ENCODE measurements at places on chromosomes 2 and 18. TPM values are rescaled to one million over a fixed set of nuclear protein-coding genes. Genes with fewer than 3 reads are reported as not detected.

The CCDC85A gene
- total RNA-seq = 0.22 TPM

The DRC1 gene
- total RNA-seq = not detected

DNA sequence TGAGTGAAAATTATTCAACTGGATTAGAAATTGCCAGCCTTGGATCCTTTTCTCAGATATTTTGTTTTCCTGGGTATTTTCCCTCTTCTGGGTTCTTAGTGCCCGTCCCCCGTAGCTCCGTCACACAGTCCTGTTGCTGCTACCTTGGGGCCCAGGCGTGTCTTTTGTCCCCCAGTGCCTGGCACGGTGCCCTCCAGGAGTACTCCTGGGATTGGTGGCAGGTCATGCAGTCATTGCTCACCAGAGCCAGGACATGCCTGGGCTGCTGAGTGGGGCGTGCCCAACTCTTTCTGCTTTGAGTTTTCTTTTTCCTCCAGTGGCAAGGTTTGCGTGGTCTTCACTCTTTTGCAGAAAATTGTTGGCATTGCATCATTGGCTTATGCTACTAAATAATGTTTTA, 275.2 kb downstream of the AGAP1 start:
- no peak overlapping the region for H3K4me3 ChIP-seq
- H3K36me3 ChIP-seq = peaks cover 9% of the 10 kb centered on the region
- DNase-seq = no peak
- peaks cover 16% of the 10 kb centered on the region for H3K4me1 ChIP-seq
- H3K27ac ChIP-seq = peak overlapping the region; percentile 38
- no peaks in the 10 kb centered on the region for H3K27me3 ChIP-seq

DNA sequence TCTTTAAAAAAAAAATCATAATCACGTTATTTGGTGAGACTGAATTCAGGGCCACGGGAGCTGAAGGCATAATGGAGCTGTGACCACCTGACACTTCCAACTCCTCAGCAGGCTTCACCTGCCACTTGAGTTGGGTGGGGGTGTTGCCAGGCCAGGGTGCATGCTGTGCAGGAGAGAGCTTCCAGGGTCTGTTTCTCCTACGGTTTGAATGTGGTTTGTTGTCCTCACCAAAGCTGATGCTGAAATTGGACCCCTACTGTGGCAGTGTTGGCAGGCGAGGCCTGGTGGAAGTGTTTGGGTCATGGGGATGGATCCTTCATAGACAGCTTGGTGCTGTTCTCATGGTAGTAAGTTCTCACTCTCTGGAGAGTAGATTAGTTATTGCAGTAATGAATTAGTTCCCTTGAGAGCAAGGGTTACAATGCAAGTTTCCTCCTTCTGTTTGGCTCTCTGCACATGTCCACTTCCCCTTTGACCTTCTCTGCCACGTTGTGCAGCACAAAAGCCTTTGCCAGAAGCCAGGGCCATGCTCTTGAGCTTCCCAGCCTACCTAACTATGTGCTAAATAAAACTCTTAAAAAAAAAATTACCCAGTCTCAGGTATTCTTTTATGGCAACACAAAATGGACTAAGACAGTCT, 38.3 kb upstream of the ANKRD44 start:
- H3K4me1 ChIP-seq = no peaks in the 10 kb centered on the region
- DNase-seq = no peak

GRCh38 chr18:78912336-78912735, 67.3 kb upstream of the SALL3 start:
- no peak overlapping the region for H3K27ac ChIP-seq
- H3K27me3 ChIP-seq = no peaks in the 10 kb centered on the region
- H3K36me3 ChIP-seq = peaks cover 4% of the 10 kb centered on the region
- no peaks in the 10 kb centered on the region for H3K4me1 ChIP-seq

DNA sequence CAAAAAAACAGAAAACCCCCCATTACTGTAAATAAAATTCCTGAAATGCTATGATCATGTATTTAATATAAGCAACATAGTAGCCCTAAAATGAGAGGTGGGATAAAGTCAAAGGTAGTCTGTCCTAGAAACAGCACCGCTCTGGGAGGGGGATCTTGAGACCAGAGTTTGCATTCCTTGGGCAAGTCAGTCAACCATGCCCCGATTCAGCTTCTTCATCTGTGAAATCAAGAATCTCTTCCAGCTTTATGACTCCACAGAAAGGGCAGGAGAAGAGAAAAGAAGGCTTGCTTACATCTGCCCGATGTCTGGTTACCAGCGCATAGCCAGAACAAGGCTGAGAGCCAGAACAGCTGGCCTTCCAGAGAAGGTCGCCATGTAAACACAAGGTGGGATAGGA, 2.1 kb upstream of the FBLN7 start:
- peaks cover 15% of the 10 kb centered on the region for H3K4me1 ChIP-seq
- H3K27me3 ChIP-seq = peaks cover 49% of the 10 kb centered on the region
- DNase-seq = no peak
- no peak overlapping the region for H3K27ac ChIP-seq
- no peaks in the 10 kb centered on the region for H3K36me3 ChIP-seq
- no peak overlapping the region for H3K4me3 ChIP-seq

GRCh38 chr2:15729709-15730544, 138.3 kb downstream of the DDX1 start:
- no peaks in the 10 kb centered on the region for H3K27me3 ChIP-seq
- no peaks in the 10 kb centered on the region for H3K36me3 ChIP-seq
- H3K27ac ChIP-seq = no peak overlapping the region
- DNase-seq = no peak
- H3K4me3 ChIP-seq = no peak overlapping the region

DNA sequence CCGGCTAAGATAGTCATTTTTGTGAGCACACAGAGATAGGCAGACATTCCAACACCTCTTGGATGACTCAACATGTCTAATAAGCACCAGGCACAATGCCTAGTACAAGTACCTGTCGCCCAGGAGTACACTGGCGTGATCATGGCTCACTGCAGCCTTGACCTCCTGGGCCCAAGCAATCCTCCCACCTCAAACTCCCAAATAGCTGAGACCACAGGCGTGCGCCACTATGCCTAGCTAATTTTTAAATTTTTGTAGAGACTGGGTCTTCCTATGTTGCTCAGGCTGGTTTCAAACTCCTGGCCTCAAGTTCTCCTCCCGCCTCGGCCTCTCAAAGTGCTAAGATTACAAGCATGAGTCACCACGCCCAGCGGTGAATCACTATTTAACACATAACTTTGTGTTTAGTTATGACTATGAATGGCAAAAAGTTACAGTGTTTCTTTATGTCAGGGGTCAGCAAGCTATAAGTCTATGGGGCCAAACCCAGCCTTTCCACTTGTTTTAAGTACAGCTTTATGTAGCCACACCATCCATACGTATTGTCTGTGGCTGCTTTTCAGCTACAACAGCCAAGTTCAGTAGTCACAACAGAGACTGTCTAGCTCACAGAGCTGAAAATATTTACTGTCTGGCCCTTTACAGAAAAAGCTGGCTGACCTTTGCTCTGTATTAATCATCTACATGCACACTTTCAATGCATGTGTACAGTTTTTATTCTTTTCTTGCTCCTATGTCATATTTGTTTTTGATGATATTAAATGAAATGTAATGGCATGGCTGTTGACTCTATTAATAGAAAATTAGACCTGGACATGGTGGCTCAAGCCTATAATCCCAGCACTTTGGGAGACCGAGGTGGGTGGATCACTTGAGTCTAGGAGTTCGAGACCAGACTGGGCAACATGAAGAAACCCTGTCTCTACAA, 18.7 kb downstream of the ORC2 start:
- H3K27me3 ChIP-seq = no peaks in the 10 kb centered on the region
- peaks cover 57% of the 10 kb centered on the region for H3K36me3 ChIP-seq
- H3K27ac ChIP-seq = no peak overlapping the region
- H3K4me1 ChIP-seq = no peaks in the 10 kb centered on the region
- no peak for DNase-seq
- no peak overlapping the region for H3K4me3 ChIP-seq

- DNase-seq = no peak
- H3K36me3 ChIP-seq = no peaks in the 10 kb centered on the region
- no peak overlapping the region for H3K4me3 ChIP-seq
- H3K4me1 ChIP-seq = peaks cover 26% of the 10 kb centered on the region
- no peaks in the 10 kb centered on the region for H3K27me3 ChIP-seq
Observed at GRCh38 chr18:5457462-5457957, 86.3 kb downstream of the EPB41L3 start.

DNA sequence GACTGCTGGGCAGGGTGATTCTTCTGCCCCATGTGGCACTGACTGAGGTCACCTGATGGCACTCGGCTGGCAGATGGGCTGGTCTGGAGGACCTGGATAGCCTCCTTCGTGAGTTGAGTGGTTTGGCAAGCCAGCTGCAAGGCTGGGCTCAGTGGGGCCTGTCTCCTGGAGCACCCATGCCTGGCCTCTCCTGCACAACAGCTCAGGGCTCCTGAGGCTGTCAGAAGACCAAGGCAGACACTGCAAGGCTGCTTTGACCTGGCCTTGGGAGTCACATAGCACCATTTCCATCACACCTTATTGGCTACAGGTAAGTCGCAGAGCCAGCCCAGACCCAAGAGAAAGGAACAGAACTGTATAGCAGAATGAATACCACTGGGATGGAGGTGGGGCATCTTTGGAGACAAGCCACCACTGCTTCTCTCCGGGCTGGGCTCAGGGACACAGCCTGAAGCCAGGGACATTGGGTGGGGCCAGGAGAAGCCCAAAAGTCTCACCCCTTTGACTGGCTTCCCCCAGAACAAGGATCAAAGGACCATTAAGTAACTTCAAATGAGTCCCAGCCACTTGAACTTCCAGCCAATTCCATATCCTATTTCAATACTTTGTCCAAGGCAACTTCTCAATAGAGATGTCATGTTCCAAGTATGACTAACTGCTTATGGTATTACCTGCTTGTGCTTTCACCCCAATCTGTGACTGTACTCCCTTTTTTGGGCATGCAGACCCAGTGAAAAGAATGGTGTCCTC, 156.3 kb downstream of the CABLES1 start:
- no peaks in the 10 kb centered on the region for H3K27me3 ChIP-seq
- H3K36me3 ChIP-seq = no peaks in the 10 kb centered on the region
- no peak overlapping the region for H3K27ac ChIP-seq
- no peak overlapping the region for H3K4me3 ChIP-seq
- DNase-seq = no peak
